ENCODE measurements at places on chromosomes 2 and 18. TPM values are rescaled to one million over a fixed set of nuclear protein-coding genes. Genes with fewer than 3 reads are reported as not detected.

The UGT1A3 gene
- total RNA-seq = 0.28 TPM

The ADAM17 gene
- 27.5 TPM for total RNA-seq

The TEX44 gene
- not detected for total RNA-seq

The GALNT14 gene
- 26.7 TPM for total RNA-seq

The SNED1 gene
- 3.9 TPM for total RNA-seq

The TWIST2 gene
- total RNA-seq = 0.48 TPM

The ALMS1 gene
- total RNA-seq = 6.7 TPM

The FHOD3 gene
- total RNA-seq = 3.0 TPM

The LIMS3 gene
- total RNA-seq = not detected

The ALPI gene
- not detected for total RNA-seq

The SERPINB3 gene
- 879 TPM for total RNA-seq

The GALNT13 gene
- total RNA-seq = 0.04 TPM

The AGPS gene
- total RNA-seq = 38.1 TPM

The MTA3 gene
- 44.4 TPM for total RNA-seq

The PTPRM gene
- total RNA-seq = 5.3 TPM

The CCDC141 gene
- 0.28 TPM for total RNA-seq

The SP9 gene
- total RNA-seq = not detected

The VAMP5 gene
- 24.2 TPM for total RNA-seq

The KCMF1 gene
- total RNA-seq = 80.7 TPM

The HOXD12 gene
- not detected for total RNA-seq

The NEU2 gene
- not detected for total RNA-seq

The CFAP221 gene
- total RNA-seq = not detected

The ALLC gene
- not detected for total RNA-seq

The NMUR1 gene
- 0.08 TPM for total RNA-seq

The HSPD1 gene
- 127 TPM for total RNA-seq

The SIX3 gene
- total RNA-seq = not detected

The FAM228A gene
- not detected for total RNA-seq

The ADAM23 gene
- 16.3 TPM for total RNA-seq

The ABCG5 gene
- total RNA-seq = not detected

The DHRS9 gene
- 23.8 TPM for total RNA-seq

The CRACDL gene
- total RNA-seq = 6.6 TPM

The REG3G gene
- total RNA-seq = not detected

The RIOK3 gene
- 119 TPM for total RNA-seq

The CDH19 gene
- 0.24 TPM for total RNA-seq

The PCBP1 gene
- total RNA-seq = 214 TPM

The BCS1L gene
- 43.9 TPM for total RNA-seq

The SMYD1 gene
- total RNA-seq = not detected

The STAT4 gene
- total RNA-seq = 0.88 TPM

The CFAP65 gene
- not detected for total RNA-seq

The TP53I3 gene
- 102 TPM for total RNA-seq

The SERPINB13 gene
- total RNA-seq = 281 TPM

The ADGRF3 gene
- 0.04 TPM for total RNA-seq

The TBR1 gene
- total RNA-seq = not detected
